Activated CD4-positive, alpha-beta memory T cell treated with anti-CD3 and anti-CD28 coated beads for 36 hours (primary cell): ENCODE measurements at places on chromosomes 7 and 10.

- no peaks in the 10 kb centered on the region for H3K4me1 ChIP-seq
- H3K27ac ChIP-seq: no peak overlapping the region
- H3K36me3 ChIP-seq: no peaks in the 10 kb centered on the region
- H3K4me3 ChIP-seq: no peak overlapping the region
Measured at GRCh38 chr7:31126976-31127375, 74.9 kb downstream of the ADCYAP1R1 start.

DNA sequence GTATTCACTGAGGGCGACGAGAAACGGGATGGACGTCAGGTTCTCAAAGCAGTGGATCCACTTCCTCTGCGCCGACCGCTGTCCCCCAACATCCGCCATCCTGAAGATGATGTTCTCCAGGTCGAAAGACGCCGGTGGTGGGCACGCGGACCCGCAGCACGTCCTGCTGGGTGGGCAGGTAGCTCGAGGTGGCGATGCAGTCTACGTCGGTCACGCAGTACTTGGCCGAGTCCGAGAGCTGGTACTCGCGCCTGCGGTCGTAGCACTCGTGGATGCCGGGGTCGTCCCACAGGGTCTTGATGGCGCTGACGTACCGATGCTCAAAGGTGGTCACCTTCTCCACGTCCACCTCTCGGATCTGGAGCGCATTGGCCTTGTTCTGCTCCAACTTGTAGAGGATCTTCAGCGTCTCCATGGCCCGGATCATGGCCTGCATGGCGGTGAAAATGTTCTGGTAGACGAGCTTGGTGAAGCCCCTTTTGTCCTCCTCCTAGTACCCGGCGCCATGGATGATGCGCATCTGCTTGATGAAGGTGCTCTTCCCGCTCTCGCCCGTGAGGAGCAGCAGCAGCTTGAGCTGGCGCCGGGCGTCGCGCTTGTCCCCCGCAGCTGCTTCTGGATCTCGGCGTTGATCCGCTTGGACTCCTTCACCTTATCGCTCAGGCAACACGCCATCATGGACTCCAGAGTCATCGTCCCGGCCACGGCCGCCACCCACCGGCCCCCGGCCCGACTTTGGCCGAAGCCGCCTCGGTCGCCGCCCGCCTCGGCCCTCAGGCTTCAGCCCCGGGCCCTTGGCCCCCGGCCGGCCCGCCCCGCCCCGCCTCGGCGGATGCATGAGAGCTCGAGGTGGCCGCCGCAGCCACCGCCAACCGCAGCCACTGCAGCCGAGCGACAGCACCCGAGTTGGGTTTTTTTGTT is 122.9 kb upstream of the KCTD7 start:
- no peak overlapping the region for H3K27ac ChIP-seq
- H3K27me3 ChIP-seq: peaks cover 3% of the 10 kb centered on the region
- H3K4me3 ChIP-seq: no peak overlapping the region
- H3K36me3 ChIP-seq: no peaks in the 10 kb centered on the region
- peak; percentile 51 for DNase-seq

- DNase-seq: peak; percentile 75
- H3K27ac ChIP-seq: no peak overlapping the region
- H3K4me3 ChIP-seq: peak overlapping the region; percentile 69
- H3K36me3 ChIP-seq: peaks cover 1% of the 10 kb centered on the region
- peaks cover 55% of the 10 kb centered on the region for H3K27me3 ChIP-seq
- peaks cover 10% of the 10 kb centered on the region for H3K4me1 ChIP-seq
Measured at GRCh38 chr10:28668363-28669226, 8.7 kb upstream of the BAMBI start.

- no peaks in the 10 kb centered on the region for H3K36me3 ChIP-seq
- no peaks in the 10 kb centered on the region for H3K4me1 ChIP-seq
- DNase-seq: no peak
- no peak overlapping the region for H3K4me3 ChIP-seq
- H3K27ac ChIP-seq: no peak overlapping the region
- no peaks in the 10 kb centered on the region for H3K27me3 ChIP-seq
Measured at GRCh38 chr7:77454802-77455201, 38.7 kb upstream of the GSAP start.

DNA sequence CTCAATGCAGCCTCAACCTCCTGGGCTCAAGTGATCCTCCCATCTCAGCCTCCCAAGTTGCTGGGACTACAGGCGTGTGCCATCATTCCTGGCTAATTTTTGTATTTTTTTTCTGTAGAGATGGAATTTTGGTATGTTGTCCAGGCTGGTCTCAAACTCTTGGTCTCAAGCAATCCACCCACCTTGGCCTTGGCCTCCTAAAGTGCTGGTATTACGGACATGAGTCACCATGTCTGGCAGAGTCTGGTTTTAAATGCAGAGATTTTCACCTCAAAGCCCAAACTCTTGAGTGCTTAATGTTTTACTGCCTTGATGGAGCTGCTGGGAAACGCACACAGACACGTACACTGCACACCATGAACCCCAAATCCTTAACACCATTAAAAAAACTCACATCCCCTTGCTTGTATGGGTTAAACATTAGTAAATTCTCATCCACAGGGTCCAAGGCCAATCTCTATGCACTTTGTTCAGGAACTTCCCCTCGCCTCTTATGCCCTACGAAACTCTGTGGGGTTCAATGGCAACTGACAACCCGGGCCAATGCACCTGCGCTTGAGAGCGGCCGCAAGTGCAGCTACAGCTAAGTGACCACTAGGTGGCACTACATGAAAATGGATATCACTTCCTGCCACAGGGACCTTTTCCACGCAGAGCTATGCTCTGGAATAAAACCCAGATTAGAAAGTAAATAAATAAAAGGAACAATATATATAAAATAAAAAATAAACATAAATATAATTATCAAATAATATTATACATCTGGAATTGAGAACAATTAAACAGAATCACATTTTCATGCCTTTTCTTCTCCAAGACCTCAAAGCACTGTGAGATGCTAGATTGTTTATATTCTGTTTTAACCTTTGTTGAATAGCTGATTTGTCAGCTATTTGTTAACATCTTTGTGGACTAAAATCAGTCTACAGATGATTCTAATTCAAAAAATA is 66.9 kb upstream of the AFAP1L2 start:
- H3K4me1 ChIP-seq: peaks cover 10% of the 10 kb centered on the region
- DNase-seq: peak; percentile 73
- H3K36me3 ChIP-seq: peaks cover 5% of the 10 kb centered on the region

GRCh38 chr7:45625067-45625466 is 50.9 kb downstream of the ADCY1 start:
- no peak for DNase-seq
- H3K27me3 ChIP-seq: no peaks in the 10 kb centered on the region
- H3K36me3 ChIP-seq: no peaks in the 10 kb centered on the region
- no peak overlapping the region for H3K4me3 ChIP-seq
